ENCODE measurements at places on chromosomes 4 and X.

DNA sequence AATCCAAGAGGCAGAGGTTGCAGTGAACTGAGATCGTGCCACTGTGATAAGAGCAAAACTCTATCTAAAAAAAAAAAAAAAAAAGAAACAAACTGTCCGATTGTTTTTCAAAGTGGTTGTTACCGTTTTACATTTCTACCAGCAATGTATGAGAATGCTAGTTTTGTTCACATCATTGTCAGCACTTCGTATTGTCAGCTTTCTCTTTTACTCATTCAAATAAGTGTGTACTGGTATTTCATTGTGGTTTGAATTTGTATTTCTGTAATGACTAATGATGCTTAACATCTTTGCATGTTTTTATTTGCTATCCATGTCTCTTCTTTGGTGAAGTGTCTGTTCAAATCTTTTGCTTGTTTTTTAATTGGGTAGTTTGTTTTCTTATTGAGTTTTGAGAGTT lies 65.8 kb downstream of the GPR101 start:
- DNase-seq = no peak

GRCh38 chr4:169485791-169486742 lies 126.3 kb downstream of the NEK1 start:
- DNase-seq = no peak

- DNase-seq = no peak
Measured at GRCh38 chr4:137312257-137312656, 220.0 kb downstream of the PCDH18 start.

DNA sequence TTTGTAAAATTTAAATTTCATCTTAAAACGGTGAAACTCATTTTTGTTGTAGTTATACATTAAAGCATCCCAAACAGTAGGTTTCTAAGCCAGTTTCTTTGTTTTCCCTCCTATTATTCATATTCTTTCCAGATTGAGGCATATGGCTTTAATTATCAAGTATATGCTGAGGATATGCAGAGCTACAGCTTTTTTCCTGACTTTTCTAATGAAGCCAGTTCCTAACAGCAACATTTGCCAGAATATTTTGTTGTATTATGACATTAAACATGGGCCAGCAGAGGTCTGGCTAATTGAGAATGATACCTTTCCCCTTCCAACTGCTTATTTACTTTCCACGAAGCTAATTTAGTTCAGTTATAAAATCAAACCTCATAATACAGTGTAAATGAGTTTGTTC lies 75.3 kb downstream of the SLIT2 start:
- no peak for DNase-seq

GRCh38 chr4:67520141-67520540 lies 25.2 kb downstream of the CENPC start:
- no peak for DNase-seq

GRCh38 chrX:108447303-108447702 lies 7.7 kb downstream of the COL4A5 start:
- DNase-seq = no peak
